ENCODE measurements at places on chromosomes 12 and 14. TPM values are rescaled to one million over a fixed set of nuclear protein-coding genes. Genes with fewer than 3 reads are reported as not detected.

GLS2 gene
- polyA plus RNA-seq, result not detected

GRCh38 chr12:121145221-121145620, 12.5 kb downstream of the P2RX7 start:
- DNase-seq, result no peak

DNA sequence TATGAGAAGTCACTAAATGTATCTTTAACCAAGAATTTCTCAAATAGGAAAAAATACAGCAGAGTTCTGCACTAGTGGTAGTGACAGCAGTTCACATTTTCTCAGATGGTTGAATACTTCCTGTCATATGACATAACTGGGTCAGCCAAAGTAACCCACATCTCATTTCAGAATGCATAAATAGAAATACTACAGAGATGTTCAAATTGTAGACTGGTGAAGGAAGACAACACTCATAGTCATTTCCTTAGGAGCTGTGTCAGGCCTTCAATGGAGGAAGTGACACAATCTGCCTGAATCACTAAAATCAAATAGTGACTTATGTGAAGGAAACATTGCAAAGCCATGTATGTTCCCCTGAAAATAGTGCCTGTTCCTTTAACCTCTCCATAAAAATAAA, 32.4 kb downstream of the FERMT2 start:
- peak; percentile 41 for DNase-seq

- no peak for DNase-seq
These were observed 220.5 kb downstream of the BCAT1 start for GRCh38 chr12:24728366-24728765.

DNA sequence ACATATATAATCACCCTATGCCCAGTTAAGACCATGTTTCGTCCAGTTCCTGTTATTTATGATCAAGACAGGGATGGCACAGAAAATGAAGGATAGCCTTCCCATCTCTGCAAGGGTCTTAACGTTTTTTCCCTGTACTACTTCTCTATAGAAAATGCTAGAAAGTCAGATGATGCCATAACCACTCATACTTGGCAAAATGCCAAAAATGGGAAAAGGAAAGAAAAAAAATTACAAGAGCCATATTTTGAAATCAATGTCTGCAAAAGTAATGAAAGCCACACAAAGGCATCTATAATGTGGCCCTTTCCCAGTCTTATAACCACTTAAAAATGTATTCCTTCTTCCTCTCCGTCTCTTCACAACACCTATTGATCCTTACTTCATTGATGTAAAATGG, 1.8 kb upstream of the MYL6B start:
- DNase-seq, result no peak

TRIM9 gene
- polyA plus RNA-seq, result 2.8 TPM

DNA sequence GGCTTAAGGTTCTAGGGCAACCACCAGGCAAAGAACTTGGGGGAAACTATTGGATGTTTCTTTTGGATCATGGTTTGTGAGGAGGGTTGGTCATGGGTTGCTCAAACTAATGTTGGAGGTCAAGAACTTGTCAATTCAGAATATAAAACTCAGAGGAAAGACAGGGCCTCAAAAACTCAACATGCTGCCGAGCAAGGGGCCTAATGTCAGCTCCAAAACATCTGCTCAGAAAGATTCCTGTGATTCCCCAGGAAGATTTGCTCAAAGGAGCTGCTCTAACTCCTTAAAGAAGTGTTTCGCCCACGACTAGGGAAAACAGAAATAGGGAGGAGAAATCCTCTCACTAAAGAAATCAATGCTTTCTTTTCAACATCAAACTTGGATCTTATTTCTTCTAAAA, 3.7 kb upstream of the IGF1 start:
- DNase-seq, result no peak

DNA sequence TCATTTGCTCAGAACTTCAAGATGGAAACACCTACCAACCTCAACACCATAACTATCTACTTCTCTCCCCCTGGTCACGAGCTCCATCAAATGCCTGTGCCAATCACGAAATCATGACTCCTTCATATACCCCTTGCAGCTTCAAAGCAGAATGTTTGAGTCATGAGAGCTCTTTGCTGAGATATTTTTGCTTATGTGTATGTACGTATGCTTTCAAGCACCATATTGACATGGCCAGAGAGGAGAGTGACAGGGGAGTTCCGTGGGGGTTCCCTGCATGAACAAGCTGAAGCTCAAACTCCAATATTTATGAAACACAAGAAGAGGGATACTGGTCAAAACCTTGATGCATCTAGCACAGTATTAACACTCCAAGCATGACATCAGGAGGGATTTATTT, 374.4 kb downstream of the DPF3 start:
- no peak for DNase-seq

PLXNC1 gene
- polyA plus RNA-seq, result 22.4 TPM

FBXO33 gene
- polyA plus RNA-seq, result 5.6 TPM

DNA sequence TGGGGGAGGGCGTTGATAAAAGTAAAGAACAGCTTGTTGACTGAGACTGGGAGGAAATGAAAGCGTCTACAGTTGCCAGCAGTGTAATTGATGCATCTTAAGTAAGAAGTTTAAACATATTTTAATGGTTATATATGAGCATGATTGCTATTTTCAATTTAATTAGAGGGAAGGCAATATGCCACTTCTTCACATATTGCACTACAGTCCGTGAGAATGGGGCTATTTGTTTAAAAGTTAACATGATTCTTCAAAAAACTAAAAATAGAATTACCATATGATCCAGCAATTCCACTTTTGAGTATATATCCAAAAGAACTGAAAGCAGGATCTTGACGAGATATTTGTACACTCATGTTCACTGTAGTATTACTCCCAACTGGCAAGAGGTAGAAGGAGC, 38.3 kb upstream of the PPP2R5E start:
- DNase-seq, result no peak

- no peak for DNase-seq
These were observed 1713.2 kb upstream of the FLRT2 start for GRCh38 chr14:83816761-83817160.

- DNase-seq, result no peak
These were observed 1316.3 kb downstream of the TMEM121 start for GRCh38 chr14:106842687-106843086.

C12orf50 gene
- 0.12 TPM for polyA plus RNA-seq

- DNase-seq, result no peak
These were observed 19.6 kb downstream of the ACVR1B start for GRCh38 chr12:51970904-51971646.

DNA sequence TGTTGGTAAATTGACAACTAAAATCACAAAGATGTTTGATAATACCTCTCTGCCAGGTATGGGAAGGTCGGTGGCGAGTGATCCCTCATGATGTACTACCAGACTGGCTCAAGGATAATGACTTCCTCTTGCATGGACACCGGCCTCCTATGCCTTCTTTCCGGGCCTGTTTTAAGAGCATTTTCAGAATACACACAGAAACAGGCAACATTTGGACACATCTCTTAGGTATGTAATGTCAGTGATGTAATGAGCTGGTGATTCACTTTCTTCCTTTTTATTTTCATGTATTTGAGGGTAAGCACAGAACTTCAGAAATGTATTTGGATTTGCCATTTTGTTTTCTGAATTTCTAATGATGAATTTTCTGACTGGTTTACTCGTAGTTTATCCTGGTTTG, 42.6 kb upstream of the LRTM2 start:
- no peak for DNase-seq

GRCh38 chr14:92369097-92369496, 46.1 kb downstream of the SLC24A4 start:
- no peak for DNase-seq

- peak; percentile 52 for DNase-seq
These were observed 182.2 kb upstream of the GRIP1 start for GRCh38 chr12:66860752-66861750.

DNA sequence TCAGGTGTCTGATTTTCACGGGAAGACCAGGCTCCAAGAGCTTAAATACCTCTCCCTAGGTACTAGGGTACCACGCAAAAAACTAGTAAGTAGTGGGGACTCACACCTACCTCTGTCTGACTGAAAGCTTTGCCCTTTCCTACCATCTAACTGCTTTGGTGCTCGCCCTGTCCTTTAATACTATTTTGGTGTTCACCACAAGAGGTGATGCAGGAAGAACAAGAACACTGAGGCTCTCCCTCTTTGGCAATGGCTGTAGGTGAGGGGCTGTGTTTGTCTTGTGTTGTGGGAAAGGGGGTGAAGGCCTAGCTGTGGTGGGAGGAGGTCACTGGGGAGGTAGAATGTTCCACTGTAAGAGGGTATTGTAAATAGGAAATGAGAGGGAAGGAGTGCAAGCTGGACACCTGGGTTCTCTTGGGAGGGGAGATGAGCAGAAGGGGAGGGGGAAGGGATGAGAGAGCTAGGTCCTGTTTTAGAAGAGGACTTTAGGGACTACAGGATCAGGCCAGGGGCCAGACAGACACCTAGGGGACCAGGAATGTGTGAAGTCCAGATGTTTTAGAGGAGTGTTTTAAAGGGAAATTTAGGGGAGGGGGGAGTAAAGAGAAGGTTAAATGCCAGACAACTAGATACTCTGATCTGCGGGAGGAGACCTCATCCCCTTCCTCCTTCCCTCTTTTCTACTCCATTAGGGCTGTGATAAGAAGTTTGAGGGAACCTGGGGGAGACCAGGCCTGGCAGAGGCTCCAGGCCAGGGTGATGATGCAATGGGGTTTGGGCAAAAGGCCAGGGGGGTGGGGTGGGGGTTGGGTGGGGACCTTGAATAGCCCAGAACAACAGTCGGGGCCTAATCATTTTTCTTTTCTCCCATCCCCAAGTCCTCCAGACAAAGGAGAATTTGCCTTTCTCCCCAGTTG, 2.1 kb downstream of the ITGA5 start:
- DNase-seq, result no peak

- no peak for DNase-seq
These were observed 98.6 kb downstream of the TAOK3 start for GRCh38 chr12:118274066-118274465.

DNA sequence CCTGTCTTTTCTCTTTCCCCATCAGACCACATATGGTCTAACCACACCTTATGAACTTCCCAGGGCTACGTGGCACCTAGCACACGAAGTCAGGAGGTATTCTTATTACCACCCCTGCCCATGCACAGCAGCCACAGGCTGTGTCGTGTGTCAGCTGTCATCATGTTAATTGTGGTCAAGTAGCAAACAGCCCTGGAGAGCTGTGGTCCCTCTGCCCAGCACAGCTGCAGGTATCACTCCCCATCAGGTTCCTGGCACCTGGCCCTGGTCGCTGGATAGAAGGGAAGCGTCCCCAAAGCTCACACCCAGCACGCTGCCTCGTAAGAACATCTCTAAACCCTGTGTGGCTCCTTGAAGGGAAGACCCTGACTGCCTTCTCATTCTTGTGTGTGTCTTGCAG, 45.4 kb downstream of the CLMN start:
- no peak for DNase-seq

- DNase-seq, result no peak
These were observed 233.0 kb downstream of the EGLN3 start for GRCh38 chr14:33717866-33718265.

- DNase-seq, result no peak
These were observed 10.4 kb upstream of the TMEM260 start for GRCh38 chr14:56569174-56569573.

DNA sequence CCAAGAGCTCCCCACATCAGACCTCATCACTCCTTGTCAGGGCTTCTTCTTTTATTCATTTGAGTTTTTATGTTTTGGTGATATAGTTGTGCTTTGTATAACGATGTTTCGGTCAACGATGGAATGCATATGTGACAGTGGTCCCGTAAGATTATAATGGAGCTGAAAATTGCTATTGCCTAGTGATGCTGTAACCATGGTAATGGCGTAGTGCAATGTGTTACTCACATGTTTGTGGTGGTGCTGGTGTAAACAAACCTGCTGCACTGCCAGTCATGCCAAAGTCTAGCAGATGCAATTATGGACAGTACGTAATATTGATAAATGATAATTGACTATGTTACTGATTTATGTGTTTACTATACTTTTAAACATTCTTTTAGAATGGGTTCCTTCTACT, 16.3 kb downstream of the CYP46A1 start:
- no peak for DNase-seq

DNA sequence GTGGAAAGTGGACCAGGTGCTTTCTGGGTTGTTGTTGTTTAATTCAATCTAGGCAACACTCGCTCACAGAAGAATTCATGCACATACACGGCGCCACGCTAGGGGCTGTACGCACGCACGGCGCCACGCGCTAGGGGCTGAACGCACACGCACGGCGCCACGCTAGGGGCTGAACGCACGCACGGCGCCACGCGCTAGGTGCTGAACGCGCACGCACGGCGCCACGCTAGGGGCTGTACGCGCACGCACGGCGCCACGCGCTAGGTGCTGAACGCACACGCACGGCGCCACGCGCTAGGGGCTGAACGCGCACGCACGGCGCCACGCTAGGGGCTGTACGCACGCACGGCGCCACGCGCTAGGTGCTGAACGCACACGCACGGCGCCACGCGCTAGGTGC, 54.3 kb downstream of the NINJ2 start:
- DNase-seq, result no peak

DNA sequence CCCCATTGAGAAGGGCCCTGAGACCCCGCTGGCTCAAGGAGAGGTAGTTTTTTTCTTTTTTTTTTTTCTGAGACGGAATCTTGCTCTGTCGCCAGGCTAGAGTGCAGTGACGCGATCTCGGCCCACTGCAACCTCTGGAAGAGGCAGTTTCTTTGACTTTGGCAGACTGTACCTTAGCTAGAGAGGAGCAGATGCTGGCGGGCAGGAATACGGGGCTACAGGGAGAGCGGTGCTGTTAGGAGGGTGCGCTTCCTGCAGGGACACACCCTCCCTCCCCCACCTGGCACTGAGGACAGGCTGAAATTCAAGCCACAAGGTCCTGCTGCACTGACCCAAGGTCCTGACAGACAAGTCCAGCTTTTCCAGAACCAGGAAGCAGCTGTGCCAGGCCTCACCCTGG, 32.2 kb upstream of the NUDT14 start:
- DNase-seq, result no peak

- DNase-seq, result no peak
These were observed 1.3 kb upstream of the PABPN1 start for GRCh38 chr14:23319746-23320583.

KRT2 gene
- polyA plus RNA-seq, result not detected

DNA sequence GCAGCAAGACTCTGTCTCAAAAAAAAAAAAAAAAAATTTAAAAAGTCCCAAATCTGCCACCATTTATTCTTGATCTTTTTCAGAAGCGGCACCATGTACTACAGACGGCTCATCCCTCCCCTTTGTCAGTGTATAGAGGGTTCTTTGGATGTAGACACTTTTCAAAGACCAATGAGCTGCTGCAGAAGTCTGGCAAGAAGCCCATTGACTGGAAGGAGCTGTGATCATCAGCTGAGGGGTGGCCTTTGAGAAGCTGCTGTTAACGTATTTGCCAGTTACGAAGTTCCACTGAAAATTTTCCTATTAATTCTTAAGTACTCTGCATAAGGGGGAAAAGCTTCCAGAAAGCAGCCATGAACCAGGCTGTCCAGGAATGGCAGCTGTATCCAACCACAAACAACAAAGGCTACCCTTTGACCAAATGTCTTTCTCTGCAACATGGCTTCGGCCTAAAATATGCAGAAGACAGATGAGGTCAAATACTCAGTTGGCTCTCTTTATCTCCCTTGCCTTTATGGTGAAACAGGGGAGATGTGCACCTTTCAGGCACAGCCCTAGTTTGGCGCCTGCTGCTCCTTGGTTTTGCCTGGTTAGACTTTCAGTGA, 6.5 kb upstream of the ACACB start:
- DNase-seq, result no peak

- no peak for DNase-seq
These were observed 258.6 kb upstream of the NPAS3 start for GRCh38 chr14:32679927-32680612.

ALX1 gene
- polyA plus RNA-seq, result 0.16 TPM
